NCI-H1436 (cell line): ENCODE measurements at places on chromosomes 13 and 19.
A peak's percentile ranks its signal among the peaks of the same experiment; 100 is the strongest.

DNA sequence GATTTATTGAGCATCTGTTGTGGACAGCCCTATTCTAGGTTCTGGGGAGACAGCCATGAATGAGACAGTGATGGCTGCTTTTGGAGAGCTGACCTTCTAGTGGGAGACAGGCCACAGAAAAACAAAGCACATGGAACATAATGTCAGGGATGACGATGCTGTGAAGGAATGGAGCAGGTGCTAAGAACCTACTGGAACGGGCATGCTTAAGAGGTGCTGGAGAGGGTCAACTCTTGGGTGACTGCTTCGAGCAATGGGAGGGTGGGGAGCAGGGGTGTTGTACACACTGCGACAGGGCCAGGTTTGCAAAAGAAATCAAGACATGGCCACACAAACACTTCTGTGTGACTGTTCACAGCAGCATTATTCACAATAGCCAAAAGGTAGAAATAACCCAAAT, 12.1 kb upstream of the CEACAM16 start:
- no peak for DNase-seq

DNA sequence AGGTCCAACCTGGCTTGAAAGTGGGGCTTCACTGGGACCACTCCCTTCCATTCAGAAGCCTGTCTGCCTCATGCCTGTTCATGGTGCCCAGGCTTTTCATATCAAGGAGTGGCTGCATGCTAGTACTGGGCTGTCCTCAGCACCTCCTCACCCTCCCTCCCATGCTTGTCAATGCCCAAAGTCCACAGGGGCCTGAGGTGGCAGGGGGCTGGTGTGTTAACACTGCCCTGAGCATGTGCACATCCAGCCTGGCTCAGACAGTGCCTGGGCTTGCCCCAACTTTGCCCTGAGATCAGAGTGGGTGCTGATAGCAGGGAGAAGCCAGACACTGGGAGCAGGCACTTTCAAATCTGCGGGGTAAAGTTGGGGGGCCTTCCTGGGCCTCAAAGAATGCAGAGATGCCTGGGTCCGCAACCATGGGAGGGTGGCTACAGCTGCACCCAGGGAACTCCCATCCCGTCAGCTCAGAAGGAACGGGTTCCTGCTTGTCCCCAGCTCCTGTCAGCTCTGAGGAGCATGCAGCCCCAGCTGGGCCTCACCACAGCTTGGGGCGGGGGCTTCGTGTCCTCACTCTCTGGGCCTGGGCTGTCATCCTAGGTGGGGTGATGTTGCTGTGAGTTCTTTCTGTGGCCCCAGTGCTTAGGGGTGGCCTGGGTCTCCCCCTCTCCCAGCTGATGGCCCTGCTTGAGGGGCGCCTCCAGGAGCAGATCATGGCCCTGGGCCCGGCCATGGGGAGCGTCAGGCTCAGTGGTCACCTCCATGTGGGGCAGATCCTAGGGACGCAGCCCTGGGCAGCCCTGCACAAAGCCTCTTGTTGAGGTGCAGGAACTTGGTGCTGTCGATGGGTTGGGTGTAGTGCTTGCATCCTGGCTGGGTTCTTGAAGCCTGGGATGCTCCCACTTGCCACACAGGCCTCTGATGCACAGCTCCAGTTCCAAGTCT, 830.6 kb upstream of the SLITRK5 start:
- no peak for DNase-seq

- DNase-seq = peak; percentile 37
Measured at GRCh38 chr19:53881482-53882390, at the start of gene PRKCG. PRKCG (plus strand) TSS chr19:53882197; CDS start chr19:53882495, 298 bp downstream.

- DNase-seq = no peak
Measured at GRCh38 chr13:25632166-25632888, 260.6 kb downstream of the ATP8A2 start.

GRCh38 chr19:39941615-39942365, 7.4 kb upstream of the FCGBP start:
- no peak for DNase-seq

GRCh38 chr13:25037057-25037813, 58.7 kb upstream of the PABPC3 start:
- DNase-seq = peak; percentile 23

- no peak for DNase-seq
Measured at GRCh38 chr19:54282686-54283470, 2.0 kb upstream of the LILRB2 start.

DNA sequence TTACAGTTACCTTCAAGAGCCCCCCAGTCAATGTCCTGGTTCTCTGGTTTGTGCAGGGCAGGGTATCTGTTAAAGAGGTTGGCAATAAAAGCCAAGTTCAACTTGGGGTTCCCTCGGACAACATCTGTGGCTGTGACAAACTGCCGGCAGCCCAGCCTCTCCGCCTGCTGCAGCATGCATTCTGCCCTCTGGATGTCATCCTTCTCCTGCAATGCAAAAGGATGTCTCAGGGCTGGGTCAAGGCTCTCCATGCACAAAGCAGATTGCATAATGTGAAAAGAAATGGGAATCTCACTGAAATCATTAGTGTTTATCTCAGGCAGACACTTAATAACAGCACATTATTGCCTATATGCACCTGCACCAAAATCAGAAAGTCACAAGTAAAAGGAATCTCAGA, 35.1 kb downstream of the LCP1 start:
- no peak for DNase-seq

DNA sequence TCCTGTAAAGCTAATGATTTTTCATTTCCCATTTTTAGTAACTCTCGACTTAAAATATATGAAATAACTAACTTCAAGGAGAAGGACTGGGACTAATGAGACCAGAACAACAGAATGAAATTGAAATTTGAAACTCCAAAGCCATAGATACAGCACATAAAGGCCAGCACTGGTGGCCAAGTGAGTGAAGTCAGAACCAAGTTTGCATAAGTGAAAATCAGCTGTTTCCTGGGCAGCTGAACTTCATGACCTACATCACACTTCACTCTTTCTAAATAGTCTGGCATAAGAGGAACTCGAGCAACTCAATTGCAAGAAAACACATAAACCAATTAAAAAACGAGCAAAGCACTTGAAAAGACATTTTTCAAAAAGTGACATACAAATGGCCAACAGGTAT, 84.5 kb downstream of the DCLK1 start:
- no peak for DNase-seq

DNA sequence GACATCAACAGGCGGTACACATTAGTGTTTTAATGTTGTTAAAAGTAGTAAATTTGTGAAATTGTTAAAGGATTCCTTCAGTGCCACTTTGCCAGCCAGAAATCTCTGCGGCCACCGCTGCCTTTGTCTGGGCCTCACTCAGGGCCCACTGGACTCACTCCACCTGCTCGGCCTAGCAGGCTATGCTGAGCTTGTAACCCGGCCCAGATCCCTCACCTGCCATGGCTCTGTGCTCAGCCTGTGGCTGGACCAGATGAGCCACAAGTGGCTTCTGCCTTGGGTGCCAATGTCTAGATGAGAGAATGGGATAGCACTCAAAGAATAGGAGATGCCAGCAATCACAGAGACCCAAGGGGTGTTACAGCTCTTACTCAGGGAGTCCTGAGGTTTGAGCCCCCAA, 1228.0 kb downstream of the DIAPH3 start:
- no peak for DNase-seq

DNA sequence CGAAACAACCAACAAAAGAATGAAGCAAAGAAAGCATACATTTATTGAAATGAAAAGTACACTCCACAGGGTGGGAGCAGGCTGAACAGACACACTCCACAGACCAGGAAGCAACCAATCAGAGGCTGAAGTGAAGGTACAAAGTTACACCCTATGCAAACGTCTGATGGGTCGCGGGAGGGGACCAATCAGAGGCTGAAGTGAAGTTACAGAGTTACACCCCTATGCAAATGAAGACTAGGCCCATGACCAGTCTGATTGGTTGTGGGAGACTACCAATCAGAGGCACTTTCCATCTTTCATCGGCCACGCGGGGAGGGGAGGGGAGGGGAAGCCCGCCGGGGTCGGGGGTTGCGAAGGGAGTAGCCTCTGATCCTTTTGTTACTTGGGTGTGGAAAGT, 12.4 kb upstream of the FBL start:
- DNase-seq = no peak

GRCh38 chr19:21128901-21129698, 12.7 kb upstream of the ZNF431 start:
- no peak for DNase-seq

DNA sequence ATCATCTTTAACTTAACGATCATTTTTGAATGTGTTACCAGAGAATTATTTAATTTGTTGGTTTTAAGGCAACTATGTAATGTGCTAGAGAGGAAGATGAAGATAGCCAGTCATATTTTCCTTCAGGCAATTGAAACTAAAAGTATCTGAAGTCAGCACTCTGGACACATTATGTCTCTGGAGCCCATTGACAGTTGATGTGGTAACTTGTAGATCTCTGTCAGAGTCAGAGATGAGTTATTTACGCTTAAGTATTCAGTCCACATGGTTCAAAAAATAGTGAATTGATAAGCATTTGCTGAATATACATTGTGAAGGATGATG, 2.1 kb downstream of the ZMYM2 start:
- DNase-seq = no peak

DNA sequence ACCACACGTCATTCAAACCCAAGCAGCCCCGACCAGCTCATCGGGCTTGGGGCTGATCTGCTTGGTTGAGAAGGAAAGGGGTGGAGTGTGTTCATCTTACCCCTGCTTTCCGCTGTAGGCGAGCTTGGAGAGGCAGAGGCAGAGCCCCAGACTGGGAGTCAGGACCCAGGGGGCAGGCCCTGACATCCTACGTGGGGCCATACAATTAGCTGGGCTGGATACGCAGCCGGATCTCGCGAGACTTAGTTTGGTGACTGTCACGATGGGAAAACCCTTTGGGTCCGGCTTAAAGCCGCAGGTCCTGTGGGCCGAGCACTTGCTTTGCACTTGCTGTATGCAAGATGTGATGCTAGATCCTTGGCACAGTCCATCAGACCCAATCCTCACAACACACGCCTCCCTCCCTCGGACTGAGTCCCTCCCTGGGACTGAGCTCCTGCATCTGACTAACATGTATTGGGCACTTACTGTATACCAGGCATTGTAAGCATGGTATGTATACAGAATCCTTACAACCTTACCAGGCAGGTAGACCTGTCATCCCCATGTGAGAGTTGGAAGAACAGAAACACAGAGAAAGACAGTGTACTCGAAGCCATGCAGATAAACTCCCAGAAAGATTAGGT, 3.7 kb downstream of the CEACAM16 start:
- no peak for DNase-seq

DNA sequence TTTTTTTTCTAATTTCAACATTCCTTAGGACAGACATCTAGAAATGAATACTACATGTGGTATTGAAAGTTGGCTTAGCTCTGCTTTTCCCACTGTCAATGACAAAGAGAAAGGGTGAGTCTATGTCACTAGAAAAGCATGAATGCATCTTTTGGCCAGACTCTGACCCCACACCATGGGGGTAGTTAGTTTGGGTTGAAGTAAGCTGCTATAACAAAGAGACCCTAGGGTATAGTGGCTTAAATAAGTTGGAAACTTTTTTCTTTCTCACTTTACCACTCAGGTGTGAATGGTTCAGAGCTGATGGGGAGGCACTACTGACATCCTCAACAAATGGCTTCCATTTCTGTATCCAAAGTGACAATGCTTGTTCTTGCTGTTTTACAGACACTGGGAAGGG, 161.5 kb downstream of the DLEU7 start:
- no peak for DNase-seq

DNA sequence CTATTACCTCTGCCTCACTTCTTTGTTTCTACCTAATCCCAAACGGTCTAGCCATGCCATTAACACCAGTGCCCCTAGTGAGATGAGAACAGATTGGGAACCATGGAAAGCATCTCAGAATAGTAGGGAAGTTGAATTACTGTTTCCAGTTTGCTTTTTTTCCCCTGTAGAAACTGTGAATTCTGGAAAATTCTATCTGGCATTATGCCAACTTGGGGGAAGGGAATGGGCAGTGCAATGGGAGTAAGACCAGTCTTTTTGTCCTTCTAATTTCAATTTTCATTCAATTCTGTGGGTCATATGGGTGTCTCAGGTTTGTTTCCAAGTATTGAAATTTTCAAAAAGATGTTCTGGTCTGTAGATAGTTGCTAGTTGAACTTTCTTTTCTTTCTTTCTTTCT, 1666.1 kb downstream of the SLITRK1 start:
- DNase-seq = no peak

DNA sequence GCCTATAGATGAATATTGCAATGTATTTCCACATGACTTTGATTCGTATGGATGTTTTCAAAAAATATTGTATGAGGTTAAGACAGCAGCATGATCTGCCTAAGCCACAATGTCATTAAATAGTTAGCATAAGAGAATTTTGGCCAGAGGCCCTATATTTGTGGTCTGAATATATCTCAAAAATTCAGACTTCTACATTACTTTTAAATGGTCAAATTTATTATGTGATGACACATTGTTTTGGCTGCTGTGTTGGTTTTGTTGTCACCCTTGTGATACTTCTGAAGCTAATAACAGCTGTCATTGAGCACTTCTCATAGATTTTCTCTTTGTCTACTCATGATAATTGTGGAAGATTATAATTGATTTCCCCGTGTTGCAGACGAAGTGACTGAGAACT, 288.2 kb downstream of the MYO16 start:
- no peak for DNase-seq

GRCh38 chr19:15294561-15294990, 37.8 kb downstream of the BRD4 start:
- DNase-seq = no peak

DNA sequence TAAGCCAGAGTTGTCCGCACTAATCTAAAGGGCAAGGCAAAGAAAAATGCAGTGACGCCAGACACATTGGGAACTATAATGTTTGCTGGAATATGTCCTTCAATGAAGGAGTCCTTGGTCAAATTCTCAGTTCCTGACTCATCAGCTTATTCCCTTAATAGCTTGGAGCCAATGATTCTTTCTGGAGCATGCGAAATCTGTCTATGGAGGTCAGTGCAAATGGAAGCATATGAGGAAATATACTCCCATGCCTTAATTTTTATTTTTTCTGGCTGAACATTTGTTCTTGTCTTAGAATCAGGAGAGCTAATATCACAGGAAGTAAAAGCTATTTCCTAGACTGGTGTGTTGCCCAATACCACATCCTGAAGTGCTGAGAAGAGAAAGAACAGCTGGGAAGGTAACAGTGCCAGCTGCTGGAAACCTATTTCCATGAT, 289.8 kb upstream of the SPRY2 start:
- no peak for DNase-seq

DNA sequence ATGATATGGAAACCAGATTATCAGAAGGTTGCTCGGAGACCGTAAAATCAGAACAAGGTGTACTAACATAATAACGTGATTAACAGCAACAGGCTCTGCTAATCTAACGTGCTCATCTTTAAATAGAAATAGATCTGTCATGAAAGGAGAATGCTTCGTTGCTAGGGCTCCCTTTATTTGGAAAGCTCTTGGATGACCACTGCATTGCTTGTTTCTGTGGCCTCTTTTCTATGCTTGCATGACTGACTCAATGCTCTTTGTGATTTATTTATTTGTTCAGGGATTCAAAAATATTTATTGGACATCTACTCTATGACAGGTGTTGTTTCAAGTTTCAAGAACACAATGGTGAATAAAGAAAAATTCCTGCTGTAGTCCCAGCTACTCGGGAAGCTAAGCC, 22.3 kb upstream of the ZDHHC20 start:
- no peak for DNase-seq
